Myocyte (in vitro differentiated cells): ENCODE measurements at places on chromosomes 7 and 10. TPM values are rescaled to one million over a fixed set of nuclear protein-coding genes. Genes with fewer than 3 reads are reported as not detected.

Gene CFAP58
- total RNA-seq, result 0.56 and 0.62 TPM in 2 replicates

Gene MBLAC1
- 3.5 and 4.5 TPM in 2 replicates for total RNA-seq

Gene UPK3B
- 0.24 and 0.68 TPM in 2 replicates for total RNA-seq

Gene TEX47
- not detected in 2 replicates for total RNA-seq

GRCh38 chr10:63462442-63462841 is 3.3 kb downstream of the JMJD1C start:
- DNase-seq, result no peak

DNA sequence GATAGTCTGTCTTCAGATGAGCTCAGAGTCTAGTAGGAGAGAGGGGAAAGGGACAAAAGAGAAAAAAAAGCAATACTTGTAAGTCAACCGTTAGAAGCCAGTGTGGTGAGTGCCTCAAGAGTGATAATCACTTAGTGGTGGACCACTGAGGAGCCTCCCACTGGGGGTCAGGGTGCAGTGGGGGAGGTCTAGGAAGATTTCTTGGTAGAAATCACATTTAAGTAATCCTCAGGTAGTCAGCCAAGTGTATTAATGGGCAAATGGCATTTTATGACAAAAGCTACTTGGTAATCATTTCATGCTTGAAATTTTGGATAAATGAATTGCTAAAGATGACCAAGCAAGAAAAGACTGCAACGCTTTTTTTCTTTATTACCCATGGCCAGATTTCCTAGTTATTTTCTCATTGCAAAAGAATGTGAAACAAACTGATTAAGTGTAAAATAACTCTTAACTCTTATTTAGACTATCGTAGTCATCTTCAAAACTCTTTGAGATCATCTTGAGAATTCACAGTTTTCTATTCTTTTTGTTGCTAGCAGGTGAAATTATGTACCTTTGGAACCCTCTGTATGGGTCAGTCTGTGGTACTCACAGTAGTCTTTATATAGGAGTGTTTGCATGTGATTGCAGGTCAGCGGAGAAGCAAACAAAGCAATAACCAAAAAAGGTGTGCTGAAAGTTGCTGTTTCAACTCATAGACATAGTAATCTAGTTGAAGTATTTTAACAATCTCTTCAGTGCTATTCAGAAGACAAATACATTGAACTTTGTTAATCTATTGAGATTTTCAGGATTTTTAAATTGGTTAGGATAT is 63.9 kb downstream of the PPP1R9A start:
- DNase-seq, result peak; percentile 12

DNA sequence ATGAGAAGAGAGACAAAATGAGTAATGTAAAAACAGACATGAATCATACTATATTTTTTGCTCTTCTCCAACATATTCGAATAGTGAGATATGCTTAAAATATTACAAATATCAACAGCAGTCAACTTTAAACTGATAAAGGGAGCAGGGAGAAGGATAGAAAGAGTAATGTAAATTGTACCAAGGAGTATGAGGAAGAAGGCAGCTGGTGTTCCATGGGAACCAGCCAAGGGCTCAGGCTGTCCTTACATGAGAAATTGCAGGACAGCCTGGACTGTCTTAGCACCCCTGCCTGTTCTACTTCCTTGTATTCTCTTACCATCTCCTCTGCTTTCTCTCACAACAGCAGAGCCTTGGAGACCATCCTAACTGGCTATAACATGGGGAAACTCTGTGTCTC is 128.7 kb downstream of the TSPAN12 start:
- DNase-seq, result peak; percentile 21

GRCh38 chr10:119526621-119527592 is 15.6 kb downstream of the RGS10 start:
- no peak for DNase-seq

- no peak for DNase-seq
These were observed 28.4 kb upstream of the ANLN start for GRCh38 chr7:36361227-36361626.

- DNase-seq, result no peak
These were observed 98.1 kb downstream of the TCF7L2 start for GRCh38 chr10:113047963-113048781.

- DNase-seq, result peak; percentile 72
These were observed 18.0 kb downstream of the MACC1 start for GRCh38 chr7:20199015-20199737.

DNA sequence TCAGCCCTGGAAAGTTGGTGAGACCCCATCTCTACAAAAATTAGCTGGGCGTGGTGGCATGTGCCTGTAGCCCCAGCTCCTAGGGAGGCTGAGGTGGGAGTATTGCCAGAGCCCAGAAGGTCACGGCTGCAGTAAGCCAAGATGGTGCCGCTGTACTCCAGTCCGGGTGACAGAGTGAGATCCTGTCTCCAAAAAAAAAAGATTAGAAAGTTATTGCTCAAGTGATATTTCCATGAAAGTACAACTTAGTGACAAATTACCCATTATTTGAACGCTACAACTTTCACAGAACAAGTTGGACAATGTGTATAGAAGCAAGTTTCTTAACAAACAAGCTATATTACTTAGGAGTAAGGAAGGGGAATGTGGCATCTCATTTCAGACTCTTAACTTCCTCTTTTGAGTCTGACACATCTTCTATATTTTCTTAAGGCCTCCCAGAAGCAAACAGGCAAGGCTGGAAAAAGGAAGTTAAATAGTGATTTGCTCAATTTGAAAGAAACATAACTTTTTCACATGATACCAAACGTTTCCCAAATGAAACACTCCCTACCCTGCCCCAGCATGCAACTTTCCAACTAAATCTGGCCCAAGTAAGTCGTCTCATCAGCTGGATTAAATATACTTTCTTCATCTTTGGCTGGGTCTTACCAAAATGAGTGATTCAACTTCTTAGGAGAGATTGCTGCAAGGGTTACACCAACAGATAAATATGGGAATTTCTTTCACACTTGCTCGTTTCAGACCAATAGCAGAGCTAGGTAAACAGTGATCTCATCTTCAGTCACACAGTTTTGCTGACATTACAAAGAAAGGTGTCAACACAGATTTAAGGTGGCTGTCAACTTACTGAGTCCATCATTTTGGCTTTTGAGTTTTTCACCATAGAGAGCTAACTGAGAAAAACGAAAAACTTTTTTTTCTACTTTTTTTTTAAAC is 66.3 kb upstream of the KLF6 start:
- DNase-seq, result no peak

DNA sequence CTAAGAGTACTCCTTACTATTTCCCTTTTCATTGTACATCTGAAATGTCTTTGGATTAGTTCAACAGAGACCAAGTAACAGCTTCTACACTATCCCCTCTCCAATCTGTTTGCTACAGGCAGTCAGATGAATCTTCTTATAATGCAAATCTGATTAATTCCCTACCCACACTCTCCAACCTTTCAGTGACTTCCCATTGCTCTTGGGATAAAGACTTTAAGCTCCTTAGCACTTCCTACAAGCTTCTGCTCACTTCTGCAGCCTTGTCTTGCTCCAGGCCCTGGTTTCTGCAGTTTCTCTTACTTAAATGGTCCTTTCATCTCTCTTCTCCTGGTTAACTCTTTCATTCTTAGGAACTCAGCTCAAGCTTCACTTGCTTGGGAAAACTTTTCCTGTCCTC is 65.2 kb upstream of the FEZF1 start:
- no peak for DNase-seq

- DNase-seq, result peak; percentile 93
These were observed 116.2 kb downstream of the LRMDA start for GRCh38 chr10:75547391-75548298.

DNA sequence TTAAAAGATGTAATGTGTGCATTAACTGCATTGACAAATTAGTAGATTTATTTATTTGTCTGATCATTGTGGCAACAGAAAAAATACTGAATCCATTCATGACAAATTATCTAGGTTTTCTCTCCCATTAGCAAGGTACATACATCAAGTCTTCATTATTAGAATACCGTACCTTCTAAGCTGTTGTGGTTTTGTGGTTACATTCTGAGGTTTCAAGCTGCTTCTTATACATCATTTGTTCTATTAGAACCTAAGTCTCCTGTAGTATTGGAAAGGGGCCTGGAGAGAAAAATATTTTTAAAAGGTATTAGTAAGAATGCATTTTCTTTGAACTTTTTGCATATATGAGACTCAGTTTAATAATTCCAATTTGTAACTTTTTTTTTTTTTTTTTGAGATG is 26.3 kb upstream of the CACNB2 start:
- no peak for DNase-seq

DNA sequence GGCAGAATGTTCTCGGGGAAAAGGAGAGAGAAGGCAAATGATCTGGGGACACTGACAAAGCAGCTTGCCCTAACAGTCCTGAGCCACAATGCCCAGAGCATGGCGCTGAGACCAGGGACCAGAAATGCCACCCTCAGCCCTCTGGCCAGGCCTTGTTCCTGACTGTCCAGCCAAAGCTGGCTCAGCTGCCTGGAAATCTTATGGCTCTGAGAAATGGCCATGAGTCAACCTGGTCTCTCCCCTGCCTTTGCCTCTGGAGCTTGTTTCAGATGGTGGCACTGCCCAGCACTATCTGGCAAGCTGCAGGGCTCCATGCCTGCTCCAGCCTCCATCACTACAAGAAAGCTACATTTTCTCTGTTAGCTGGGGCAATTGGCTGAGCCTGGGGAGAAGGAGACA is 90.5 kb upstream of the PLXNA4 start:
- DNase-seq, result peak; percentile 21

DNA sequence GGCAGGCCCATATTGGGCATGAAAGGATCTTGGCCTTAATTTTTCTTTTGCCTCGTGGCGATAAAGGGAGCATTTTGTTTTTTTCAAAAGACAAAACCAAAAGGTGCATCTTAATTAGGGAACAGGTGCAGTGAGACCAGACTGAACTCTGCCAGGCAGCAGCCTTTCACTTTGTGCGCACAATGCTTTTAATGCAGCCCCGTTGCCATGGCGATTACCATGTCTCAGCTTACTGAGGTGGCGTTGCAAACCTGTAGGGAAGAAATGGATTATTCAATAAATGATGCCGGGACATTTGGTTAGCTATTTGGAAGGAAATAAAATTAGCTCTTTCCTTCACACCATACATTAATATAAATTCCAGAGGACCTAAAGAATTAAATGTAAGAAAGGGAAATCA is 61.9 kb downstream of the MYL10 start:
- no peak for DNase-seq

DNA sequence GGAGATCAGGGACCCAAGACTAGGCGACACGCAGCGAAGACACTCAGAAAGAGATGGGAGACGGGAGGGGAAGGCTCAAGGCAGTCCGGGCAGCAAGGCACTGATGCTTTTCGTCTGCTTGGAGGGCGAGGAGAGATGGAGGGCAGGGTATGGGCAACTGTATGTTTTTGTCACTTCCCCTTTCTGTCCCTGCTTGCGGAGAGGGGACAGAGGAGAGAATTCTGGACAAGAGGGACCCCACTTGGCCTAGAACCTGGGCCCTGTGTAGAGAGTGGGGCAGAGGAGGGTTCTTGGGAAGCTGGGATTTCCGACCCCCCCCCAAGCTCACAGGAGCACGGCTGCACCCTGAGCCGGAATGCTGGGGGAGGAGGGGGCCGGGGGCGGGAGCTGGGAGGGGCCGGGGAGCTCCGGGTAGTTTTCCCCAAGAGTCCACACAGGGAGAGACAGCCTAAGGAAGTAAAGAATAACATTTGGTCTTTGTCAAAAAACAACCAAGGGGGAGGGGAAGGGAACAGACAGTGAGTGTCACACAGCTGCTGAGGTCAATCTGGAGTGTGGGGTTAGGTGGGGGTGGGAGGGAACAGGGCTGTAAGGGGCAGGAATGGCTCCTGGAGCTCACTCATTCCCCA is 1.8 kb downstream of the LRCH4 start:
- peak; percentile 94 for DNase-seq
